ENCODE measurements at places on chromosomes 1 and 21.
A peak's percentile ranks its signal among the peaks of the same experiment; 100 is the strongest.

GRCh38 chr1:61782771-61783170 lies 40.5 kb downstream of the PATJ start:
- peak; percentile 68 for DNase-seq

- no peak for DNase-seq
These were observed 53.2 kb downstream of the SYT2 start for GRCh38 chr1:202656951-202657646.

DNA sequence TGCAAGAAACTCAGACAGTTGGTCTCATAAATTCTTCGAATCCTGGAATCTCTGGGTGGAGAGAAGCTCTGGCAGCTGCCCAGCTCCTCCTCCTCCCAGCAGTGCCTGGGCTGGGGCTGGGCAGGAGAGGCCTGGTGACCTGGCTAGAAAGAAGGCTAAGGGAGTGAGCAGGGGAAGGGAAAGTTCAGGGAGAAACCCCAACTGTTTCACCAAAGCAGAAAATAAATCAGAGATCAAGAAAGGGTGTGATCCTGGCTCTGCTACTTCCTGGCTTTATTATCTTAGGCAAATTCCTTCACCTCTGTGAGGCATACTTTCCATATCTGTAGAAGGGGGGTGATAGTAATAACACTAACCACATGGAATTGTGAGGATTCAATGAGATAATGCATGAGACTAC lies 8.8 kb upstream of the COL16A1 start:
- DNase-seq: no peak

DNA sequence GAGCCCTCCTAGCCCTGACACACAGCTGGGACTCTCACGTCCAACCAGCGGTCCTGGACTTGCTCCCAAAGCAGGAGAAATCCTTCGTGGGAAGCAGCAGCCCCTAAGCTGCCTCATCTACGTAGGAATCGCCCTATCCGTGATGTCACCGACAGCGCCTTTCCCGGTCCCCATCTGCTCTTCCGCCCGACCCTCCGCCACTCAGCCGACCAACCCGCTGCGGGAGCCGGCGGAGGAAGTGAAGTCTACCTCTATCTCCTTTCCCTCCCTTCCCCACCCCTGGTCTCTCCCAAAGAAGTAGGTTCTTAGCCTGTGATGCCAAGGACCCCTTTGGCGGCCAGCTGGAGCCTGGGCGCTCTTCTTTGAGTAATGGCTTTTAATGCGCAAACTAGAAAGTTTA lies 272.1 kb downstream of the FAM72C start:
- DNase-seq: no peak

GRCh38 chr1:230270559-230271281 lies 155.4 kb downstream of the PGBD5 start:
- DNase-seq: peak; percentile 41

DNA sequence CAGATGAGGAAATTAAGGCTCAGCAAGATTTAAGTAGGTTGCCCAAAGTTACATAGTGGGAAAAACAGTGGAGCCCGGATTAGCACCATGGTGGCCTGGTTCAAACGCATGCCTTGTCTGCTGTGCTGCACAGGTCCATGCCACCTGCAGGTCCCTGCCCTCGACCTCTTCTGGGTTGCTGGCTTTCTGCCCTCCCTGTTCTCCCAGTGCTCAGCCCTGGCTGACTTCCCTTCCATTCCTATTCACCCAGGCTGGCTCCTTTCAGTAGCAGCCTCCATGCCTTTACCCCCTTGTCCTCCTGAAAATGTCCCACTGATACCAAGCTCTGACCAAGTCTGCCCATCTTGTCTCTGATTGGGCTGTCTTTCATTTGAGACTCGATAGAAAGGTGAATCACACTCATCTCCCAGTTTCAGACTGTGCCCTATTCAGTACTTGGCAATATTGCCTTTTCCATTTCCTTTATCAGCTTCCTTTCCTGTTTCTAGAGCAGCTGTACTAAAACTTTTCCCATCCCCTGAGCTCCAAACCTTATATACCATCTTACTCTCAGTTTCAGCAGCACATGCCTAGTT lies 75.8 kb downstream of the ST3GAL3 start:
- no peak for DNase-seq

DNA sequence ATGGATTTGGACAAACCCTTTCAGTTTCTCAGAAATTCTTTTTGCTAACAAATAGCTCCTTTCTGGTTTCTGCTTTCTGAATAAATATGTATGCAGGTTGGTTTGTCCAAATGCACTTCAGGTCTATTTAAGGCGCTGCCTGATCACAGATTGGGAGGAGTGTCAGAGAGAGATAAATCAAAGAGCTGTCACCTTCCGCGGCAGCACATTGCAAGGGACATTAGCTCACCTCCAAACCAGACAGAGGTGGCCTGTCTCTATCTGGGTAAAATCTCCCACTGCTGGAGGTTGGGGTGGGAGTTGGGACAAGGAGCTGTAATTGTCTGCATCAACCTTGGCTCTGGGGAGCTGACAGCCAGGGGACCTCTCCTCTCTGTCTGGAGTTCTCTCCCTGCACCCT lies 25.2 kb downstream of the PRAMEF20 start:
- DNase-seq: no peak

DNA sequence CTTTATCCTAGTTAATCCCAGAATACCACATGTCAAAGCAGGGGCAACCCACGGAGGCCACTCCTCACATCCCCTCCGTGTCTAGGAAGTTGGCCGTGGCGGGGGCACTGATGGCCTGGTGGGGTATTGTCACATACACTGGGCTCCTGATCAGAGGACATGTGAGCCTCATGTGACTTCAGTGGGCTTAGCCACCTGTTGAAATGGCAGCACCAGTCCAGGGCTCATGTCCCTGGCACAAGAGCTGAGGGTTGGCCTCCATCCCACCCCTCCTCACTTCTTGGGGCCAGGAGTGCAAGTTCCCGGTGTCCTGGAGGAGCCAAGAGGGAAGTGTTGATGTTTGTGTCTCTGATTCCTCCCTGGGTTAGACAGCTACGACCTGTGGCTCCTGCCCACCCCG lies 313.4 kb downstream of the CAMTA1 start:
- no peak for DNase-seq

- DNase-seq: no peak
These were observed 742 bp upstream of the HSPA13 start for GRCh38 chr21:14383596-14384180.

GRCh38 chr1:92961896-92962752 lies 862 bp upstream of the DIPK1A start:
- DNase-seq: peak; percentile 73

GRCh38 chr1:109589177-109589576 lies 30.2 kb downstream of the GNAT2 start:
- DNase-seq: no peak

GRCh38 chr1:8423692-8424538 lies 106.0 kb downstream of the SLC45A1 start:
- peak; percentile 71 for DNase-seq

DNA sequence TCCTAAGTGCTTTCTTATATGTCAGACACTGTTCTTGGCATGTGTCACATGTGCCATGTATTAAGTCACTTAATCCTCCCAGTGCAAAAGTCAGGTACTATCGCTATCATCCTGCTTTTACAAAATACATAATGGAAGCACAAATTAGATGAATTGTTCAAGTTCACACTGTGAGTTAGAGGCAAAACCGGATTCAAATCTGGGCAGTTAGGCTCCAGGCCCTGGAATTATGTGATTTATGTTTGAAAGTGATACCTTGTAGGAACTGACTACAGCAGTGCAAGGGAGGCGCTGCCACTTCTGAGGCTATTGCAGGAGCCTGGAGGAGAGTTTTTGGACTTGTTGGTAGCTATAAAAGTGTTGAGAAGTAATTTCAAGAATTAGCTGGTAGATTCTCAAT lies 358.3 kb downstream of the HLX start:
- DNase-seq: no peak

DNA sequence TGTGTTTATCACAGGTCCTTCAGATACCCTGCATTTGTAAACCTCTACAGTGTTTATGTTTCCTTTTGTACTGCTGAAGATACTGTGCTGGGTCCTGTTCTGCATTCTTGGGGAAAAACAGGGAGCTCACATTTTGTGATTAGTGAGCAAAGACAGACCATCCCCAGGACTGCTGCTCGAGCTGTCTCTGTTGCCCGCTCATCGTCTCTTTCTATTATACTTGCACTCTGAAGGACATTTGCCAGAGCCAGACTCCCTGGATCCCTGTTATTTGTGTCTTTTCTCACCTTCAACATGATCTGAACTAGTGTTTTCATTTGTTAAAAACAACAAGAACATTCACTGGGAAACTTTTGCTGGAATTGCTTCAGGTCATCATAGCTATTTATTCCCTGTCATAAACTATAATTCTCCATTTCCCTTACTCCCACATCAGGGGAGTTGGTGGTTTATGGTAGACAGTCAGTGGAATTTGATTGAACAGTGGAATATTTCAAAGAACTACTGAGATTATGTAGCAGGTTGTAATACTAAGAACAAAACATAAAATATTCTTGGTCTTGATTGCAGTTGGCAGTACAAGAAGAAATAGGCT lies 53.0 kb downstream of the PRRX1 start:
- no peak for DNase-seq

DNA sequence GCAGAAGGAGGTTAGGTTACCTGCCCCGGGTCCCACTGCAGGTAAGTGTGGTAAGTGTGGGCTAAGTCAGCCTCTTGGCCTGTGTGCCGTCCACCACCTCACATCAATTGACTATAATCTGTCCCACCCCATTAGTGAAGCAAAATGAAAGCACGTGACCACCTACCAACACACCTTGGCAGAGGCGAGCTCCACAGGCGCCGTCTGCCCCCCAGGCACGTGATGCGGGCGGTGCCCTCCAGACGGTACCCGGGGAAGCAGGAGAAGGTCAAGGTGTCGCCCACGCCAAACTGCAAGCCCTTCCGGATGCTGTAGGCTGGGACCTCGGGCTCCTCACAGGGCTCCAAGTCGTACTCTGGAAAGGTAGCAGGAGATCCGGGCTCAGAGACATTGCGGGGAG lies 149.5 kb upstream of the HMGB4 start:
- no peak for DNase-seq

DNA sequence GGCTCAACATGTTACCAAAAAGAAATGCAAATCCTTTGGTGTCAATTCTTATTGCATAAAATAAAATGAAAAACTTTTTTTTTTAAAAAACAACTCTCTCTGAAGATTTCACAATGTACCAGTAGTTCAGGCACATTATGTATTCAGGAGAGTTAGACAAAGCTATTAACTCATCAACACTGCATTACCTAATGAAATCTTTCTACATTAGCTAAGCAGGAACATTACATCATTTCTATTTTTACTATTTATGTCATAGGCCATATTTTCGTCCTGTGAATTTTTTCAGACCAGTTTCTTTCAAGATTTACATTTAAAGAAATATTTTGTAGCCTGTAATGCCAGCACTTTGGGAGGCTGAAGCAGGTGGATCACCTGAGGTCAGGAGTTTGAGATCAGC lies 366.2 kb downstream of the USH2A start:
- no peak for DNase-seq

GRCh38 chr21:32587651-32588050 lies 2.3 kb upstream of the TCP10L start:
- DNase-seq: no peak

DNA sequence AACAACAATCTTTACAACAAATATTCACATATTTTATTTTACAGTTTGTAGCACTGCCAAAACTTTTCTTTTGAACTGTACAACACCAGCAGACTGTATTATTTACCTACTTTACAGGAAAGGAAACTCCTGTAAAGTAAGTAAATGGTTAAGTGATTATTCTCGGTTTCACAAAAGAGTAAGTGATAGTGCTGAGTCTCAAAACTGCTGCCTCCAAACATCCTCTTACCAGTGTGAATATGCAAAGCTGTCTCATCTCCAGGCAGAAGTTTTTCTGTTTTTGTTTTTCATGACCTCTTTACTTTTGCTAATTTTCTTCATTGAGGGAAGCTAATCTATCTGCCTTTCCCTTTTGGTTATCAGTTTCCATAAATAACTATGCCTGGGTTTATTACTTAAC lies 286.7 kb downstream of the SRGAP2C start:
- no peak for DNase-seq

- DNase-seq: peak; percentile 58
These were observed 89.5 kb upstream of the CD53 start for GRCh38 chr1:110783292-110783918.

- DNase-seq: no peak
These were observed 116.8 kb downstream of the NME7 start for GRCh38 chr1:169250795-169251194.

GRCh38 chr1:98881901-98882300 lies 122.8 kb downstream of the PLPPR5 start:
- DNase-seq: no peak

GRCh38 chr1:229410692-229411433 lies 23.0 kb downstream of the ACTA1 start:
- no peak for DNase-seq

DNA sequence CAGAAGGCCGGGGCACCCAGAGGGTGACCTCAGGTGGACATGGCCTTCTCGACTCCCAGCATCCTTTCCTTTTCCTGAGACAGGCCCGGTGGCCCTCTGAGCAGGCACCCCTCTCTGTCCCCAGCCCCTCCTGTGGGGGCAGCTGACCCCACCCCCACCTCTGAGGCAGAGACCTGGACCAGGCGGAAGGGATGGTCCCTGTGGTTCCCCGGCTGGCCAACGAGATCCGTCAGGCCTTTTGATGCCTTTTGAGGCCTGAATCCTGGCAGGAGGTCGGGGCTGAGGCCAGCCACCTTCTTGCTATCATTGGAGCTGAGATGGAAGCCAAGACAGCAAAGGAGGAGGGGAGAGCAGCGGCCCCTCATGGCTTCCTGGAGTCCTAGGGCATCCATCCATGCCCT lies 50.2 kb upstream of the ACTRT2 start:
- no peak for DNase-seq

- DNase-seq: no peak
These were observed 110.0 kb upstream of the SPAG17 start for GRCh38 chr1:118294875-118295642.

- no peak for DNase-seq
These were observed 161.6 kb downstream of the DISP1 start for GRCh38 chr1:222976453-222976852.

- peak; percentile 63 for DNase-seq
These were observed 10.7 kb downstream of the PIGR start for GRCh38 chr1:206935491-206936067.

GRCh38 chr1:18852501-18852900 lies 7.0 kb downstream of the TAS1R2 start:
- no peak for DNase-seq
